RPMI7951 (cell line): ENCODE measurements at places on chromosomes 1 and 21.
A peak's percentile ranks its signal among the peaks of the same experiment; 100 is the strongest.

DNA sequence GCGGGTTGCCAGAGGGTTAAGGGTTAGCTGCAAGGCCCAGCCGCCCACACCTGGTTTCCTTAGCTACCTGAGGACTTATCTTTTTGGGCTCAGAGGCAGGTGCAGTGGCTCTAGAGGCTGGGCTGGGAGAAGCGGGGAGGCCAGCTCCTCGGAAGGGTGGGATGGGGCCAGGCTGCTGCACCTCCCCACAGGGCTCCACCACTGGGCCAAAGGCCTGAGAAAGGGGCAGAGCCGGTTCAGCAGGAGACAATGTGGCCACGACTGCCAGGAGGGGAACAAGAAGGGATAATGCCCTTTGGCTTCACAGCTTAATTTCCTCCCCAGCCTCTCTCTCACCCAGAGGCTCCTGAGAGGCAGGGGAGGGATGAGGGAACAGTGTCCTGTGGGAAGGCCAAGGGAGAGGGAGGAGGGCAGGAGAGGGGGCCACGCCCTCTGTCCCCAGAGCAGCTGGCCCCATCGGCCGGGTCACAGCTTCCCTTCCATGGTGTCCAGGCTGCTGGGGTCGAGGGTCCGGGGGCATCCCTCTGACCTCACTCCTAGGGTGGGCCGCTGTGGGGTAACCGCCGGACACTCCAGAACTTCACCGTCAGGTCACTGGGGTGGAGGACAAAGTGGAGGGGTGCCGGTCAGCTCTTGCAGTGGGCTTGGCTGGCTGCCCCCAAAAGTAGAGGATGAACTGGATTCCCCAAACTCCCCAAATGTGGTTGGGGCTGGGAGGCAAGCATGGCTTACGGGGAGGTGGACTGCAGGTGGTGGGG is 50.4 kb downstream of the KIF21B start:
- no peak for DNase-seq

DNA sequence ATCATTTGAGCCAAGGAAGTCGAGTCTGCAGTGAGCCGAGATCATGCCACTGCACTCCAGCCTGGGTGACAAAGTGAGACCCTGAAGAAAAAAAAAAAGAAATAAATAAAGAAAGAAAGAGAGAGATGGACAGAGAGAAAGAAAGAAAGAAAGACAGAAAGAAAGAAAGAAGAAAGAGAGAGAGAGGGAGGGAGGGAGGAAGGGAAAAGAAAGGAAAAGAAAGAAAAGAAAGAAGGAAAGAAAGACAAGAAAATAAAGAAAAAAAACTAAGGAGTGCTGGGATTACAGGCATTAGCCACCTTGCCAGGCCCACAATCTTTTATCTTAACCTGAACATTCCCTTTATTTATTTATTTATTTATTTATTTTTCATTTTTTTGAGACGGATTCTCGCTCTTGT is 51.7 kb upstream of the SOD1 start:
- no peak for DNase-seq

DNA sequence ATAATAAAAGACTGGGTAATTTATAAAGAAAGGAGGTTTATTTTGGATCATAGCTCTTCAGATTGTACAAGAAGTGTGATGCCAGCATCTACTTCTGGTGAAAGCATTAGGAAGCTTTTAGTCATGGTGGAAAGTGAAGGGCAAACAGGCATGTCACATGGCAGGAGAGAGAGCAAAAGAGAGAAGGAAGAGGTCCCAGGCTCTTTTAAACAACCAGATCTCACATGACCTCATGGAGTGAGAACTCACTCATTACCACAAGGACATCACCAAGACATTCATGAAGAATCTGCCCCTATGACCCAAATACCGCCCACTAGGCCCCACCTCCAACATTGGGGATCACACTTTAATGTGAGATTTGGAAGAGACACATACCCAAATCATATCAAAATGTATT is 10.0 kb downstream of the RPTN start:
- DNase-seq: no peak

DNA sequence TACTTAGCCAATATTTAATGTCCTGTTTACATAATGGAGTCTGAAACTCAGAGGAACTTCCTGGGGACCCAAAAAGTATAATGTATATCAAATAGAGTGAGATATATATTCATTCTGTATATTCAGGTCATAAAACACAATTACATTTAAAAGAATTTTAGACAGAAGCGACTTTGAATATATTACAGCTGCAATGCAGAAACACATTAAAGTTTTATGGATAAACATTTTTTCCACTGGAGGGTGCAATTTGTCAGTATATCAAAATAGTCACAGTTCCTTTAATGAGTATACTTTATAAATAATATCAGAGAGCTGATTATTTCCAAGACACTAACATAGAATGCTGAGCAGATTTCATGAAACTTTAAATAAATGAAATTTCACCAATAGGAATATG is 43.9 kb upstream of the CRB1 start:
- DNase-seq: no peak

DNA sequence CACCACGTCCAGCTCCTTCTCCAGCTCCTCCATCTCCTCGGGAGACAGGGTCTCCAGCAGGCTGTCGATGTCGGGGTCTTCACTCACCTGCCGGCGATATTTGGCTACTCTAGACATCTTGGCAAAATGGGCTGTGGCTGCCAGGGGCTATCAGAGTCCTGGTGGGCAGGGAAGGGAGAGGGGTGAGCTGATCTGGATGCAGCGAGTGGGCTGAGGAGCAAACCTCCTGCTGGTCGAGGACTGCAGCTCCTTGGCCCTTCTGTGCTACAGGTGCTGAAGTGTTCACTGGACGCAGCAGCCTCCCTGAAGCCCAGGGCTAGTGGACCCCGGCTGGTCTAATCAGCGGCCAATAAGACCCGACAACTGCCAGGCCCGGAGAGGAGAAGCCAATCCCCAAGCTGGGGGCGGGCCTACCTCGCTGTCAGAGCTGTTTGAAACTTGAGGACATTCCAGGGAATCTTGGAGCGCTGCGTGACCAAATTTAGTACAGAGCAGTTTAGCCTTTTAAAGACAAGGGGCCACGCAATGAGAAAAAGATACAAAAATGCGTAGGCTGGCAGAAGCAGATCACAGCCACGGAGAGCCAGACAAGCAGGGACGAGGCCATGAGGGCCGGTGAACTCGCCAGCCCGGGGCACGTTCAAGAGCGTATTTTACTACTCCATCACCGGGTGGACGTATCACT is at the start of gene LMOD1:
Gene LMOD1 (minus strand): TSS at position 325 of the 685 bp plus-strand sequence. CDS start 208 bp downstream, at position 117.
- peak; percentile 86 for DNase-seq

GRCh38 chr21:16642353-16642752 is 870.5 kb upstream of the CXADR start:
- no peak for DNase-seq

GRCh38 chr1:17162941-17163340 is 42.0 kb upstream of the PADI1 start:
- peak; percentile 86 for DNase-seq

DNA sequence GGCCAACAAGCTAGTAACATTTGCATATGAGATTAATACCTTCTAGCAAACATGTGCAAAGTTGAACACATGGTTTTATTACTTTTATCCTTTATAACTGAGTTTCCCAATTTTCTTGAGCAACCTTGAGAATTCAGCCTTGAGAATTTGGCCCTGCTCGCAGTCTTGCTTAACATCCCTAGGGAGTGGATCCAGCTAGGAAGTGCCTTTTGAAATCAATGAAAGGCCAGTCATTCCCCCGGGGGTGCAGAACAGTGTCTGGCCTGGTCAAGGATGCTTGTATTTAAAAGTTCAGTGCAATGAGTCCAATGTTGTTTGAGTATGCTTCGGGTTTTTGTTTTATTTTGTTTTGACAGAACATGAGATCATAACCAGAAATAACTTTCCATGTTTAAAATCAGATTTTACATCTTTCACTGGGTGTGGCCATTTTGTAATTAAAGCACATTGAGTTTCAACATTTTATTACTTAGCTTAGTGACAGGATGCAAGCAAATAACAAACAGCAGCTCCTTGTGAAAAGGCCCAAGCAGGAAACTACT is 16.7 kb downstream of the PALMD start:
- DNase-seq: peak; percentile 39

DNA sequence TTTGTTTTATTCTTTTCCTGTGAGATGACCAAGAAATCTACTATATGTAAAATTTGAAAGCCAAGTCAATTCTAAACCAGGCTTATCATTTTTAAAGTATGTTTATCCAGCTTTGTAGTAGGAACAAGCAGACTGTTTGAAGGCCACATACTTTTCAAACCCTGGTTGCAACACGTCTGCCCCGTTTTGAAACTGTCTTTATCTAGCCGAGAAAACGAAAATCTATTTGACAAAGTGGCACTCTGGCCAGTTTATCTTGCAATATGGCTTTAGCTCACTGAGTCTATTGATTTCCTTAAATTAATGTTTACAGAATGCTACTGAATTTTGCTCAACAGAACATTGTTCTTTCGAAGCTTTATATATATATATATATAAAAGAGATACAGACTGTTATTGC is 39.7 kb downstream of the PROX1 start:
- DNase-seq: no peak

DNA sequence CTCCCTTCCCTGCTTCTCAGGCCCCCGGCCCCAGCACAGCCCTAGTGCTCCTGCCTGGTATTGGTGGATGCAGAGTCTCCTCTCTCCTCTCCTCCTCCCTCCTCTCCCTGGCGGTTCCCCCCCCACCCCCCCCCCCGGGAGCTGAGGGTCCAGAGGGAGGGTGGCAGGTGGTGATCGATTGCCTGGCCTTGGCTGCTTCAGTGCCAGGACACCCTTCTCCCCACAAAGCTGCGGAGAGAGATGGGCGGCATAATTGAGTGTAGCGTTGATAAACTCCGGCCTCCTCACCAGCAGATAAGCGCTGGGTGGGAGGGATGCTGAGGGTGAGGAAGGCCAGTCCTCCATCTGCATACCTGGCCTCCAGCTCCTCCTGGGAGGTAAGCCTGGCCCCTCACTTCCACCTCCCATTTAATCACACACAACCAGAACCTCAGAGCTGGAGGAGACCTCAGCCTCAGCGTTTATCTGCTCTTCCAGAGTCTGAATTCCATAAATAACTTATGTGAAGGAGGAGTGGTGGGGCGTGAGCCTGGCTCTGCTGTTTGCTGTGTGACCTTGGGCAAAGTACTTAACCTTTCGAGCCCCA is 60.8 kb downstream of the LRRN2 start:
- DNase-seq: no peak

DNA sequence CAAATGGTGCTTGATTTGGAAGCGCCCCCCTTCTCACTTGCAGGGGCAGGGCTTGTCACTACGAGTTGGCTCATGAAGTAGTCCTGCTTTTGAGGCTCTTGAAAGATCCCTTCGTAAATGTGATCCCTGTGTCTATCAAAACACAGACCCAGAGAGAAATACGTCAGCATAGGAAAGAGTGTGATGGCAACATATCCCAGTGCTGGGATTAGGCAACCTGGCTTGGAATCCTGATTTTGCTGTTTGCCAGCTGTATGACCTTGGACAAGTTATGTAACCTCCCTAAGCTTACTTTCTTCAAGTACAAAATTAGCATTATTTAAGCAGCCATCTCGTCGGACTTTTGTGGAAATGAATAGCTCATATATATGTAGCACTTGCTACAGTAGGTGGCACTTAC is 228.4 kb downstream of the ATG4C start:
- no peak for DNase-seq

GRCh38 chr1:18237371-18237770 is 129.8 kb downstream of the IGSF21 start:
- DNase-seq: no peak

GRCh38 chr1:151143057-151143435 is 3.4 kb downstream of the SEMA6C start:
- no peak for DNase-seq

GRCh38 chr1:8059161-8059622 is 33.1 kb upstream of the ERRFI1 start:
- DNase-seq: peak; percentile 53

GRCh38 chr1:161997152-161997551 is 26.5 kb downstream of the OLFML2B start:
- no peak for DNase-seq

- no peak for DNase-seq
These were observed 139.1 kb upstream of the COA6 start for GRCh38 chr1:234234199-234234598.

GRCh38 chr1:228082918-228083870 is 686 bp downstream of the ARF1 start:
- DNase-seq: peak; percentile 45

- no peak for DNase-seq
These were observed 13.1 kb downstream of the TIMM17A start for GRCh38 chr1:201968202-201968925.

- DNase-seq: no peak
These were observed 59.6 kb downstream of the XPR1 start for GRCh38 chr1:180691322-180691913.

DNA sequence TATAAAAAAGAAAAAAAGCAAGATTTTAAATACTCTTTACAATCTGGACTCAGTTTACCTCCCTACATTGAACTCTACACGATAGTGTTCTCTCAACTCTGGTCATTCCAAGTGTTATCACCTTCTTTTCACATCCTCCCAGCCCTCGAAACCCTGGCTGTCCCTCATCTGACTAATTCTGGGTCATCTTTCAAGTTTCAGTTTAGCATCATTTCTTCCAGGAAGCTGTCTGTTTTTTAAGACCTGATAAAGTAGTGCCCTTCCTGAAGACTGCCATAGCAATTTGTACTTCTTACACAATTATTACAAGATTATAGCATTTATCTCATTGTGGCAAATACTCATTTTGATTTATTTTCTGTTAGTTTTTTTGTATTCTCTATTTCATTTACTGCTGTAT is 1.2 kb downstream of the ALG14 start:
- no peak for DNase-seq

GRCh38 chr1:10507111-10507879 is 32.5 kb downstream of the PEX14 start:
- peak; percentile 66 for DNase-seq

- no peak for DNase-seq
These were observed 143.9 kb upstream of the FMN2 start for GRCh38 chr1:239947801-239948200.

- no peak for DNase-seq
These were observed 111.5 kb downstream of the GRIK3 start for GRCh38 chr1:36922593-36923426.

DNA sequence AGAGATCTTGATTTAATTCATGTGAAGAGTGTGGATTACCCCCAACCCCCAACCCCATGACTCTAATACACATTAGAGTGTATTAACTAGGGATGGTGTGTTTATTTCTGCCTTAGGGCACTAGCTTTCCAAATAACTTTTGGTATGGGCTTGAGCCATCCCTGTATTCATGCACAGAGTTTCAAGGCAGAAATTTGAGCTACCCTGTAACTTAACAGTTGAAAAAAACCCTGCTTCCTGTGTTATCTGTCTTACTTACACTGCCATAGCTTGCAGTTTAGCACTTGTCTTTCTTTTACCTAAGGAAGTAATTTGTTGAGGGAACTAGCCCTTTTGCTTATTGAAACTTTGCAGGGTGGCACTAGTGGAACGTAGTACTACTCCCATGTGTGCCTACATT is 6.3 kb downstream of the SRSF11 start:
- no peak for DNase-seq
